ENCODE measurements at places on chromosomes 4 and X.
A peak's percentile ranks its signal among the peaks of the same experiment; 100 is the strongest.

- DNase-seq = no peak
Measured at GRCh38 chr4:137609718-137610430, 77.6 kb upstream of the PCDH18 start.

- no peak for DNase-seq
Measured at GRCh38 chr4:162634390-162634789, 470.6 kb upstream of the FSTL5 start.

- no peak for DNase-seq
Measured at GRCh38 chr4:17516980-17517379, 2.0 kb downstream of the CLRN2 start.

GRCh38 chr4:137949746-137950145 lies 292.4 kb downstream of the SLC7A11 start:
- DNase-seq = no peak

DNA sequence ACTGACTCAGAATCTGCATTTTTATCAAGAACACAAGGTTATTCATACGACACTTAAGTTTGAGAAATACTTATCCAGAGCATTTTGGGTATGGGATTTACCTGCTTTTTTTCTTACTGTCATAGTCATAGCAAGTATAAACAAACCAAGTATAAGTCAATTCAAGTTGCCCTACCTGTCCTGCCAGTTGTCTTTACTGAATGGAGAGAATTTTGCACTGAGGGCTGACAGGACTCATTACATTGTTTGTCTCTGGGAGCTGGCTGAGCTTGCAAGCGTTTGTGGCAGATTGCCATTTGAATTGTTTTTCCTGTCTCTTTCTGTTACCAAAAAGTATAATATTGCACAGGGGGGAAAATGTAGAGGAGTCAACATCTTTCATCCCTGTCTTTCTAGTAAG lies 278.9 kb upstream of the MAGEC2 start:
- DNase-seq = no peak

DNA sequence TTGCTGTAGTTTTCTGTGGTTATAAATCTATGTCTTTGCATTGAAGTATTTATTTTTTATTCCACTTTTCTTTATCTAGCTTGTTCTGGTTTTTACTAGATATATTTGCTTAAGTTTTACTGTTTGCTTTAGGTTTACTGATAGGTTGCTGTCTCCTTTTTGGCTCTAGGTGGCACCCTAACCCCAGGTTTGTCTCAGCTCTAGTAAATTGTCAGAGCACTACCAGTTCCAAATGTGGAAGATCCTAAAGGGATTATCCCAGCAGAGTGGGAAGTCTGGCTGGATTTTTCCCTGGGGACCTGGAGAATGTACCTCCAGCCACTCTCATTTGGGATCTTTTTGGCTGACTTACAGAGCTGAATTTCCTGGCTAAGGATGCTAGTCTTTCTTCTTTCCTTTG lies 106.1 kb downstream of the PBDC1 start:
- peak; percentile 31 for DNase-seq

DNA sequence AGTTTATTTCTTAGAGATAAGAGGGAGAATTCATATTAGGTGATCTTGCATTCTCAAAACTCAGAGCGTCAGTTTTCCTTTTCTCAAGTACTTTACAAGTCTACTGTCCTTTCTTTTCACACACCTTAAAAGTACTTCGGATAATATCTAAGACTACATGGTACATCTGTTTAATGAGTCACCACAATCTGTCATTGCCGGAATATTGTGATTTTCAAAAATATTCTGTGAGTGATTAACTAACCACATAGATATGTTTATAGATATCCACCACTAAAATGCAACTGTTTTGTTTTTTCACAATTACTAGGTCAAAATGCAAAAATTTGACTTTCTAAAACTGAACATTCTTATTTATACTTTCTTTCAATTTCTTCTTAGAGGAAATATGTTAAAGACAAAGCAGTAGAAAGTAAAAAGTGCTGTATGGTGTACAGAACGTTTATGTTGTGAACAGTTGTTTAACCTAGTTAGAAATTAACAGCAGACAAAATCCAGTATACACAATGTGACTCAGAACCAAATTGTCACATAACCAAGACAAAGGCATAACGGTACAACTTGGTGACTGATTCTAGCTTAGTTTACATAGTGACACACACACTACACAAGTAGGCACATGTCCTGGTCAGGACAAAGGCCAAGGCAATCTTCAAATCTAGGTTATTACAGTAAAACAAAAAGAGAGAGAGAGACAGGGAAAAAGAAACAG lies 482.9 kb downstream of the NAF1 start:
- no peak for DNase-seq

Measured in NCI-H1694 (cell line).